ENCODE measurements at places on chromosomes 11 and 22.

DNA sequence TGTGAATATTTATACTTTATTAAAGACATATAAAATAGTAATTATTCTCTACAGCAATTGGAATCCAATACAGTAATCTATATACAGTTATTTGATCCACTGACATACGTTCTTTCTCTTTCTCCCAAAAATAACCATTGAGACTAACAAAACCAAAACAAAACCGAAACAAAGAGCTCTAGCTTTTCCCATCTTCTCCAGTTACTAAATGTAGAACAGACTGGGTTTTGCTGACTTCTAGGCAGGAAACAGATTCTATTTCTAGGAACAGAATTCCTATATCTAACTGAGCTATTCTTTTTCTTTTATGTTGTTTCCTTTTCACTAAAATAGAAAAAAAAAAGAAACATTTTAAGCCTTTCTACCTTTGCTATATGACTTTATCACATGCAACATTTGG, 80.1 kb downstream of the PACS1 start:
- no peak for DNase-seq

DNA sequence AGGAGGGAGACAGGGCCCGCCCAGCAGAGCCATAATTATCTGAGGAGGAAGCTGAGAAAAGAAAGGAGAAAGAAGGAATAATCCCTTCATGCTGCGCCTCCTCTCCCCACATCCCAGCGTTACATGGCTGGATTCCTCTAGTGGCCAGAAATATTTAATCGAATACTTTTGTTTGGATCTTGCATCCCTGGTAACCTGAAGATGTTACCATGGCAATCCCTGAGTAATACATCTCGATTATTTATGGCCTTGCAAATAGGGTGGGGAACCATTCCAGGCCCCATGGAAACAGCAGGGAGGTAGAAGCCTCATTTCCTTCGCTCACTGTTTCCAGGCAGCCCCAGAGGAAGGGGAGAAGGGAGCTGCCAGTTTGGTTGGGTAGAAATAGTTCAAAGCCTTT, 357.7 kb downstream of the BUD13 start:
- no peak for DNase-seq

DNA sequence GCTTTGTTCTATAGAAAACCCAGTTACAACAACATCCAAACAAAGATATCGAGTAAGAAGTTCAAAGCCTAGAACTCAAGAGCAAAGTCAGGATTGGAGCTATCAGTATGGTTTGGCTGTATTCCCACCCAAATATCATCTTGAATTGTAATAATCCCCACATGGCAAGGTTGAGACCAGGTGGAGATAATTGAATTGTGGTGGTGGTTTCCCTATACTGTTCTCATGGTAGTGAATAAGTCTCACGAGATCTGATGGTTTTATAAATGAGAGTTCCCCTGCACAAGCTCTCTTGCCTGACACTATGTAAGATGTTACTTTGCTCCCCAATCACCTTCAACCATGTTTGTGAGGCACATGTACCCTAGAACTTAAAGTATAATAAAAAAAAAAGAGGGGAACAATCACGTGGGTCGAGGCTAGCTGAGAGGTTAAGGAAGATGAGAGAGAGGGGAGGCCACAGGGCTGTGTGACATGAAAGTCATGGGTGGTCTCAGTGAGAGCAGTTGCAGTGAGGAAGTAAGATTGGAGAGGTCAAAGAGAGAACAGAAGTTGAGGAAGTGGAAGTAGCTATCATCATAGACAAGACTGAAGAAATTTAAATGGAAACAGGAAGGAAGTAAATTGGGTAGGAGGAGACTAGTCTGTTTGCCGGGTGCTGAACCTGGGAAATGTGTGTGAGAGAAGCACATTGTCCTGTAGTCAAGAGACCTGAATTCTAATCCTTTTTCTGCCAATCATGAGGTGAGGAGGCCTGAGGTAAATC, 80.1 kb upstream of the CD44 start:
- no peak for DNase-seq

- DNase-seq: no peak
Observed at GRCh38 chr11:128549256-128549944, 38.0 kb downstream of the ETS1 start.

- no peak for DNase-seq
Observed at GRCh38 chr22:17047656-17048055, 37.1 kb upstream of the IL17RA start.

- DNase-seq: no peak
Observed at GRCh38 chr11:1770528-1770927, 6.8 kb upstream of the CTSD start.

DNA sequence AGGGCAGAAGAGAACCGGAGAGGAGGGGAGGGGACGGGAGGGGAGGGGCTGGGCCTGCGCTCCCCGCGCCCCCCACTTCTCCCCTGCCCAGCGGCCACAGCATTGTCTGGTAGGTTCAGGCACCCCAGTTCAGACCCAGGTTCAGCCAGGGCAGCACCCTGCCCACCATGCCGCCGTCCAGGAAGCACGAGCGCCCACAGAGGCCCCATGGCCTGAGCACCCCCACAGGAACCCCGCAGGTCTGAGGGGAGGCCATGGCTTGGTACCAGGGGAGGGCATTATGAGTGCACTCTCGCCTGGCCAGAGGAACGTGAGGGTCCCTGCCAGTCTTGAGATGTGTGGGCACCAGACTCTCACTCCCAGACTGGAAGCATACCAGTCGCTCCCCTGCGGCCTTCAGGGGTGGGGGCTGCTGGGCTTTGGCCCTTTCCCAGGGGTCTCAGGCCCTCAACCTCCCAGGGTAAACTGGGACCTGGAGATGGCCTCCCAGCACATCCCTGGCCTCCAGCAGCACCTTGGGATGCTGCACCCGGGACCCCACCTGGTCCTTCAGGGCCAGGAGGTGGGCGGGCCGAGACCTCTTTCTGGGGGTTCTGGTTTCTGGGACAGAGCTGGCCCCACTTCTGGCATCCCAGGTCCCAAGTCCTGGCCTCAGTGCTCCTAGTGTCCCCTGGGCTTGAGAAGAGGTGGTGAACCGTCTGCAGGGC, 597 bp upstream of the PLXNB2 start:
- no peak for DNase-seq

DNA sequence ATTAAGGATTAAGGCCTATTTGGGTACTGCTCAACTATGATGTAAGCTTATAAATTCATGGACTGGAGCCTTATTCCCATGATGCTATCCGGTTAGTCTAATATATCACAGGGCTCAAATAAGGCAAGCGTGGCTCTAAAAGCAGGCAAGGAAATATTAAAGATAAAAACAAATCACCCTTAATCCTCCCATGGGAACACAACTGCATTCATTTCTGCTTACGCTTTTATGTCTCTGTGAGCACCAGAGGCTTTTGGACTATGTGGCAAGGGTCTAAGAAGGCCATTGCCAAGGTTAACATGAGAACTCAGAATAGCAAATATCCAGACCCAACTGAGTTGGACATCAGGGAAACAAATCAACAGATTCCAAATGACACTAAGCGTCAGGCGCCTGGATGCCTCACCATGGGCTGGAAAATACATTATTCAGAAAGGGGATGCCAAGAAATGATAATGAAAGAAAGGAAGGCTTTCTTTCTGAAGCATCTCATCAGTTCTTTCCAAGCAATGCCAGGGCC, 138.1 kb downstream of the SLC1A2 start:
- DNase-seq: no peak

GRCh38 chr11:119100246-119100970, 1.2 kb downstream of the DPAGT1 start:
- no peak for DNase-seq

GRCh38 chr11:121298774-121299173, 6.2 kb downstream of the SC5D start:
- no peak for DNase-seq

- no peak for DNase-seq
Observed at GRCh38 chr11:65459552-65459951, 37.0 kb downstream of the NEAT1 start.

DNA sequence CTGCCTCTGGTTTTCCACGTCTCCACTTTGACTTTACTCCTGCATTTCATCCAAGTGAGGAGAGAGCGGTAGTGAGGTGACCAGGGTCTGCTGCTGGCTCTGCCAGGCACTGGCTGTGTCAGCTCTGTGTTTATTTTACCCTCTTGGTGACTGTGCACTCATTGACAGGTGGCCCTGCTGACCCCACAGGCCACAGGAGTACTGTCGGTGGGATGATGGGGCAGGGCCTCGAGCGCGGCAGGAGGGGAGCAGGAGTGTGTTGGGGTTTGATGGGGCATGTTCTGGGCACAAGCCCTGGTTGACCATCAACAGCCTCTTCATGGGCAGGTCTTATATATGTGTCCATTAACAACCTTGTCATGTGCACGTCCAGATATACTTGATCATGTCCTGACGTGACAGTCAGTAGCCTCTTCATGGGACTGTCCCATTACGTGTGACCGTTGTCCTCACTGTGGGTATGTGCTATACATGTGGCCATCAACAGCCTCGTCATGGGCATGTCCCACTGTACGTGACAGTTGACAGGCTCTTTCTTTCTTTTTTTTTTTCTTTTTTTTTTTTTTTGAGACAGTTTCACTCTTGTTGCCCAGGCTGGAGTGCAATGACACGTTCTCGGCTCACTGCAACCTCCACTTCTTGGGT, 31.4 kb upstream of the ACR start:
- no peak for DNase-seq

DNA sequence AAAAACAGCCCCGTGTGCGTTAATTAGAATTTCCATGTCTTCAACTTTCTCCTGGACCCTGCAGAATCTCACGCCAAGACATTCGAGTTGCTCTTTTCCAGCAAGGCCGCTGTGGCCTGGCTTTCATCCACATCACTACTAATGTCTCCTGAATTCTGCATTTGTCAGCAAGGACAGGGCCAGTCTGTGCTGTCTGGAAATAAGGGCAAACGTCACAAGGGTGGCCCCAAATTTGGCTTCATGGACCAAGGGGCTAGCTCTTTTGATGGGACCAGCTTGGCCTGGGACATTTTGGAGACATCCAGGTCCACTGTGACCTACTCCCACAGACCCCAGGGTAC, 33.4 kb downstream of the KCNQ1OT1 start:
- DNase-seq: no peak

GRCh38 chr11:5285703-5286340, 15.9 kb downstream of the OR51B4 start:
- DNase-seq: no peak

DNA sequence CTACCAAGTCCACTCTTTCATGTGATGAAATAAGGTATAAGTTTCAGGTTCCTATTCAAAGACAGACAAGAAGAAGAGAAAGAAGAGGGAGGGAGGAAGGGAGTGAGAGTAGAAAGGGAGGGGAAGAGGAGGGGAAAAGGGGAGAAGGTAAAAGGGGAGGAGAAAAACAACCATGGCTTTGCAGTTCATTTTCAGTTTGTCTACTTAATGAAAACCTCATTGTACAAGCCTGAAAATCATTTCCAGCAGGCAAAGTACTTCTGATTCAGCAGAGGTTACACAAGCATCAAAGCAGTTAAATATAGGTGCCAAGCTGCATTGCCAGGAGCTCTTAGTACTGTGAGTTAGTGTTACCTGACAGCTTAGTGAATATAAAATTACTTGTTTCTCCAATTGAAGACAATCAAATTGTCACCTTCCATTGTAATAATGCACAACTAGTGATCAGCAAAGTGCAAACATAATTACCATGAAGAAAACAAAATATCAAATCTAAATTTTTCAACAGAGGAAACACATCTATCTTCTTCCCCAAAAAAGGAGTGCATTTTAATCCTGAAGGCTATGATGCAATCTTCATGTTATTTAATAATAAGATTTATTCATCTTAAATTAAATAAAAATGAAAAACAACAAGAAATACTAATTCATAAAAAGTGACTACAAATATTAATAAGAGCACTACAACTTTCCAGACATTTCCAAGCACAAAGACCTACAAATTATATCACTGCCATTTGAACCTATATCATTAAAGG, 8.2 kb downstream of the SOX6 start:
- no peak for DNase-seq

DNA sequence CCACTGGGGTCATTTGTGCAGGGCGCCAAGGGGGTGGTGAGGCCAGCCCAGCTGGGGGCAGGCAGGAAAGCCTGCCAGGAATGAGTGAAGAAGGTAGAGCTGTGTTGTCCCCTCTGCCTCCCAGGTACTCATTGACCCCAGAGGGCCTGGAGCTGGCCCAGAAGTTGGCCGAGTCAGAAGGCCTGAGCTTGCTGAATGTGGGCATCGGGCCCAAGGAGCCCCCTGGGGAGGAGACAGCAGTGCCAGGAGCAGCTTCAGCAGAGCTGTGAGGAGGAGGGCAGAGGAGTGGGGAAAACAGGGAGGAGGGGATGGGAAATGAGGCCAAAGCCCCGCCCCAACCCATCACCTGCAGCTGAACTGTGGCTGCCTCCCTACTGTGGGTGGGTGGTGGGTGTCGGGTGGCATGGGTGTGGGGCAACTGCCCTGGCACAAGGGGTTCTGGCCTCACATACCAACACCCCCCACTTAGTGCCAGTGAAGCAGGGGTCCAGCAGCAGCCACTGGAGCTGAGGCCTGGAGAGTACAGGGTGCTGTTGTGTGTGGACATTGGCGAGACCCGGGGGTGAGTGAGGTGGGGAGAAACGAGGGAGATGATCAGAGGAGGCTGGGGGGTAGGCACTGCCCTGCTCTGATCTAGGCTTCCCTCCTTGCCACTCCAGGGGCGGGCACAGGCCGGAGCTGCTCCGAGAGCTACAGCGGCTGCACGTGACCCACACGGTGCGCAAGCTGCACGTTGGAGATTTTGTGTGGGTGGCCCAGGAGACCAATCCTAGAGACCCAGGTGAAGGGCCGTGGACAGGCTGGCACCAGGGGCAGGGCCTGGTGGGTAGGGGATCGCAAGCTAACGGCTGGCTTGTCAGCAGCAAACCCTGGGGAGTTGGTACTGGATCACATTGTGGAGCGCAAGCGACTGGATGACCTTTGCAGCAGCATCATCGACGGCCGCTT, 3.0 kb downstream of the MUS81 start:
- no peak for DNase-seq
